ENCODE measurements at places on chromosomes 4 and X.
A peak's percentile ranks its signal among the peaks of the same experiment; 100 is the strongest.

GRCh38 chrX:69503228-69503781, 821 bp upstream of the NALF2 start:
- peak; percentile 54 for DNase-seq

DNA sequence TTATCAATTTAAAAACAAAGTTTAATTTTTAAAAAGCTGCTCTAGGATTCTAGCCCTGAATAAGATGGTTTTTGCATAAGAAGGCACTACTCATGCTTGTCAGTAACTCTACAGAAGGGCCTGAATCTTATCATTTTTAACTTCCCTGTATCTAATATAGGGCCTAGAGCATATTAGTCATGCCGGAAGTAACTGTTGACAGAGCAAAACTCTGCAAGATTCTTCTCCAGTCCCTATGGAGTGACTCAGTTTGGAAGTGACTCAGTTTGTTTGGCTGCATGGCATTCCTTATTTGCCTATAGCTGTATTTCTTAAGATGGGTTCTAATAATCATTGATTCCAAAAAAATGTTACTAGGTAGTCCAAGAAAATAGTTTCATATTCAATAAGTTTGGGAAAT, 431.8 kb upstream of the HTR2C start:
- no peak for DNase-seq

GRCh38 chr4:108849611-108850168, 86.8 kb upstream of the ETNPPL start:
- no peak for DNase-seq

DNA sequence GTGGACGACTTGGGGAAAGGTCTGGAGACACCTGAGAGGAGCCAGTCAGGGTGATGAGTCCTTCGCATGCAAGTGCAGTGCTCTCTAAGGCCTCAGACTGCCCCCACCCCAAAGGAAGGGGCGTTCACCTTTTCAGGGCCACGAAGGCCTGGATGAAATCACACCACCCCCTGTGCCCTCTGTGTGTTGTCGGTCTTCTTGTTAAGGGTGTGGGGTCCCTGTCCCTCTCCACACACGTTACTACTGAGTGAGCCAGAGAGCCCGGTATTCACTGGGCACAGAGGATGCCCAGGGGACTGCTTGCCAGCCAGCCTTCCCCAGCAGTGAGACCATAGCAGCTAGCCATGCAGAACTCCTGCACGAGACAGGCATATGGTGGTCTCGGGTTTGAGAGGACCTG, 72.0 kb downstream of the MTMR1 start:
- no peak for DNase-seq

All from cardiac muscle cell (in vitro differentiated cells and primary cell).